ENCODE measurements at places on chromosomes 11 and 22.

- DNase-seq = no peak
Observed at GRCh38 chr11:69641681-69642548, 959 bp downstream of the CCND1 start.

GRCh38 chr22:39988386-39989114 lies 6.2 kb upstream of the FAM83F start:
- no peak for DNase-seq

DNA sequence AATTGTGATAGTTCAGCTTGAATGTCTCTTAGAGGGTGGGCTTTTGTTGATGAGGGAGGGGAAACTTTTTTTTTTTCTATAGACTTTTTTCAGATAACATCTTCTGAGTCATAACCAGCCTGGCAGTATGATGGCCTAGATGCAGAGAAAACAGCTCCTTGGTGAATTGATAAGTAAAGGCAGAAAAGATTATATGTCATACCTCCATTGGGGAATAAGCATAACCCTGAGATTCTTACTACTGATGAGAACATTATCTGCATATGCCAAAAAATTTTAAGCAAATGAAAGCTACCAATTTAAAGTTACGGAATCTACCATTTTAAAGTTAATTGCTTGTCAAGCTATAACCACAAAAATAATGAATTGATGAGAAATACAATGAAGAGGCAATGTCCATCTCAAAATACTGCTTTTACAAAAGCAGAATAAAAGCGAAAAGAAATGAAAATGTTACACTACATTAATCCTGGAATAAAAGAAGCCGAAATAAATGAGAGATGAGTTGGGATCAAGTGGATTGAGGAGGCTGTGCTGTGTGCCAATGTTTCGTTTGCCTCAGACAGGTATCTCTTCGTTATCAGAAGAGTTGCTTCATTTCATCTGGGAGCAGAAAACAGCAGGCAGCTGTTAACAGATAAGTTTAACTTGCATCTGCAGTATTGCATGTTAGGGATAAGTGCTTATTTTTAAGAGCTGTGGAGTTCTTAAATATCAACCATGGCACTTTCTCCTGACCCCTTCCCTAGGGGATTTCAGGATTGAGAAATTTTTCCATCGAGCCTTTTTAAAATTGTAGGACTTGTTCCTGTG lies 3.9 kb downstream of the MALAT1 start:
- peak; percentile 41 for DNase-seq

DNA sequence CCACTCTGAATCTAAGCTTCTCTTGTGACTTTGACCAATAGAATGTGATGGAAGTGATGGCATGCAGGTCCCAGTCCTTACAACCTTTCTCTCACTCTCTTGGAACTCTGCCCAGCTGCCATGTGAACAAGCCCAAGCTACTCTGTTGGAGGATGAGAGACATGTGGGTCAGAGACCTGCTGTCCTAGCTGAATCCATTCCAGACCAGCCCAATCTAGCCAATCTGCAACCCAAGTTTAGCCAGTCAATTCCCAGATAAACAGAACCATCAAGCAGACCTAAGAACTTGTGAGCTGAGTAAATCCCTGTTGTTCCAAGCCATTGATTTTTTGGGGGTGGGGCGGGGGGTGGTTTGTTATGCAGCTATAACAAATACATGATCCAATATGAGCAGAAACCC lies 69.2 kb upstream of the GRK3 start:
- DNase-seq = no peak

GRCh38 chr11:1777737-1778136 lies 14.0 kb upstream of the CTSD start:
- no peak for DNase-seq

DNA sequence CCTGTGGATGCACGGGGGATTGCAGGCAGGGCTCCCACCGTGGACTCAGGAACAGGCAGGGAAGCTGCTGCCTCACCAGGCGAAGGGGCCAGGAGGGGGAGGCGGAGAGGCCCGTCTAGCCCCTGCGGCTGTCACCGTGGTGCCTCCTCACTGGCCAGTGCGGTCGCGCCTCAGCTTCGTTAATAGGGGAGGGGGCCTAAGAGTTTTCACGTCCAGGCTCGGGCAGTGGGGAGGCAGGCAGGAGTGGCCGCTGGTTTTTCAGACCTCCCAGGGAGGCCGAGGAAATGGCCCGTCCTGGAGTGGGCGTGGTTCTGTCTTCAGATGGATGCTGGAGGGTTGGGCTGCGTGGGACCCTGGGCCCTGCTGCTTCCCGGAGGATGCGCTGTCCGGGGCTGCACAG lies 91.1 kb upstream of the B3GAT1 start:
- DNase-seq = no peak

Measured in HS-5 (cell line).